Glomerular endothelial cell (primary cell): ENCODE measurements at places on chromosomes 16 and 17. TPM values are rescaled to one million over a fixed set of nuclear protein-coding genes. Genes with fewer than 3 reads are reported as not detected.

DNA sequence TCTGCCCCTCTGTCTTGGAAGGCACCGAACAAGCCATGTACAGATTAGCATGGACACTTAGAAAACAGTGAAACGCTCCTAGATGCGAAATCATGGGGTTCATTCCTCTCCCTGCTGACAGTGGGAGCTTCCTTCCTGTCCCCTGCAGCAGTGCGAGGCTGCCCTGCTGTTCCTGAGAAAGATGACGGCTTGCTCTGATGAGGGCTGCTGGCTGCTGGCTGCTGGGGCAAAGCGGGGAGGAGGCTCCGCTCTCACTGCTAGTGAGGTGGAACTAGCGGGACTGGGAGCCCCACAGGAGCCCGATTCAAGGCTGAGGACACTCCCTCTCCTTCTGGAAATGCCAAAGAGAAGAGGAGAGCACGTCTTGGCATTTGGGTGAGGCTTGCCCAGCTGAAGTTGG is 25.9 kb upstream of the CACNG4 start:
- DNase-seq = no peak

GRCh38 chr17:15516150-15516549 is 47.1 kb downstream of the TVP23C start:
- no peak for DNase-seq

- DNase-seq = no peak
Observed at GRCh38 chr17:56545106-56545505, 48.4 kb upstream of the NOG start.

GRCh38 chr17:57552114-57552624 is 192.9 kb downstream of the CCDC182 start:
- DNase-seq = no peak

DNA sequence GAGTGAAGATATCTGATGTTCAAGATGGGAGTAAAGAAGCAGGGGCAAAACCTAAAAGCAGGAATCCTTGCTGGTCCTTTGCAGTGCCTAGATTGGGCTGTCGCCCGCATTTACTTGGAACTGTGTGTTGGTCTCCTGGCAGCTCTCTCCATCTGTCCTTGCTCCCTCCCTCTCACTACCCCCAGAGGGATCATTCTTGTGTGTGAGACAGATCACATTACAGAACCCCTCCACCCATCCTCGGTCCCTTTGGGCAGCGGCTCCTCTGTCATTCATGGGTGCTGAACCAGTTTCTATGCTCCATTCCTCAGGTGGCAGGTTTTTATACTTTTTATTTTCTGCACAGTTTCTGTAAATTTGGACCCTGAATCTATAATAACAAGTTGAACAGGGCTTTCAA is 99.4 kb upstream of the MYOCD start:
- DNase-seq = no peak

GJC1 gene
- 20.8 and 22.7 TPM in 2 replicates for total RNA-seq
